Stimulated activated CD8-positive, alpha-beta memory T cell treated with anti-CD3 and anti-CD28 coated beads, Interleukin-4, amount 100 ng/mL, for 48 hours (primary cell): ENCODE measurements at places on chromosomes 7 and 10.

GRCh38 chr7:125126376-125126775 is 196.8 kb upstream of the POT1 start:
- DNase-seq = no peak

DNA sequence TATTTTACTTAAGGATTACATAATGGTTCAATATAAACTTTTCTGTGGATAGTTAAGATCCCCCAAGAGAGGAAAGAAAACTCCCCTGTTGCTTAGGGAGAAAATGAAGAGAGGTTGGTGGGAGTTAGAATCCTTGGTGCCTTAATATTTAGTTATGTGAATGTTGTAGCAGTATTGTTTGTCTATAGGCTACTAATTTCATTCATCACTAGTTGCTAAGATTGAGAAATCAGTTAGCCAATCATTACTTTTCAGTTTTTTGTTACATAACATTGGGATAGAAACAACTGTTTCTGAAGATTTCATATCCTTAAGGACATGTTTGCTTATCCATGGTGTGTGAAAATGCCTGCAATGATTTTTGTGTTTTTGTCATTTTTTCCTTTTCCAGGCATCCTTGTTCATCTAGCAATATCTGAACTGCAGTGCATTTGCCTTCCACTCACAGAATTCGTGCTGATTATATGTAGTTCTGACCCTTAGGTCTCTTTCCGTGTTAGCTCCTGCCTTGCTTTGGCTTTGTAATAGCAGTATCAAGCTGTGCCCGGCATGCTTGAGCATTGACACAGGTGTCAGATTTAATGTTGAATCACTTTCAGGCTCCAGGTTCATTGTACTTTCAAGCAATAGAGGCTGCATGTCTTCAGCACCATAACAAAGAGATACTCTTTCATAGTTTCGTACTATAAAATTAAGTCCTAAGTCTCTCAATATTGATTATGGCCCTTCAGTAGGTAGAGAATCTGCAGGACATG is 85.0 kb downstream of the PODXL start:
- DNase-seq = no peak

GRCh38 chr10:89515031-89515841 is 20.2 kb downstream of the SLC16A12 start:
- no peak for DNase-seq

GRCh38 chr7:111459757-111460280 is 102.5 kb downstream of the IMMP2L start:
- DNase-seq = no peak

GRCh38 chr10:110414548-110415309 is 83.0 kb upstream of the DUSP5 start:
- DNase-seq = peak; percentile 90

- peak; percentile 25 for DNase-seq
Measured at GRCh38 chr7:42493436-42494198, 256.6 kb upstream of the GLI3 start.

DNA sequence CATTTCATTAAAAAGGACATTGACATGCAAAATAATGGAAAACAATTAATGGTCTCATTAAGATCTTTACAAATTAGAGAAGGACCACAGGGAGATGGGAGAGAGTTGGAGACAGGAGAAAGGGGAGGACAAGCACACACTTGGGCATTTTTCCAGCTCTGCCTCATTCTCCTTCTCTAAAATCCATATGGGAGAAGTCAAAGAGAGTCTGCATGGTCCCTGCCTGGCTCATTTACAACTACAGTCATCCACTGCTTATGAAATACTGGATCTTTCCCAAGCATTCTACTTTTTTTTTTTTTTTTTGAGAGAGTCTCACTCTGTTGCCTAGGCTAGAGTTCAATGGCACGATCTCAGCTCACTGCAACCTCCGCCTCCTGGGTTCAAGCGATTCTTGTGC is 518.9 kb upstream of the CELF2 start:
- no peak for DNase-seq

DNA sequence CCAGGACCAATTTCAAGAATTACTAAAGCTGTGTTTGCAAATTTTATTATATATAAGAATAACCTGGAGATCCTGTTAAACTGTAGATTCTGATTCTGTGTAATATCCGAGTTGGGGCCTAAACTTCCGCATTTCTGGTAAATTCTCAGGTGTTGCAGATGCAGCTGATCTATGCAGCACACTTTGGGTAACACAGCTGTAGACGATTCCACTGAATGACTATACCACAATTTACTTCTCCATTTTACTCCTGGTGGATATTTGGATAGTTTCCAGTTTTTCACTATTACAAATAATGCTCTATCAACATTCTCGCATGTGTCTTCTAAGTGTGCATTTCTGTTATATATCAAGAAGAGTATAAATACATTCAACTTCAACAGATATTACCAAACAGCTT is 7.5 kb downstream of the GDI2 start:
- no peak for DNase-seq

DNA sequence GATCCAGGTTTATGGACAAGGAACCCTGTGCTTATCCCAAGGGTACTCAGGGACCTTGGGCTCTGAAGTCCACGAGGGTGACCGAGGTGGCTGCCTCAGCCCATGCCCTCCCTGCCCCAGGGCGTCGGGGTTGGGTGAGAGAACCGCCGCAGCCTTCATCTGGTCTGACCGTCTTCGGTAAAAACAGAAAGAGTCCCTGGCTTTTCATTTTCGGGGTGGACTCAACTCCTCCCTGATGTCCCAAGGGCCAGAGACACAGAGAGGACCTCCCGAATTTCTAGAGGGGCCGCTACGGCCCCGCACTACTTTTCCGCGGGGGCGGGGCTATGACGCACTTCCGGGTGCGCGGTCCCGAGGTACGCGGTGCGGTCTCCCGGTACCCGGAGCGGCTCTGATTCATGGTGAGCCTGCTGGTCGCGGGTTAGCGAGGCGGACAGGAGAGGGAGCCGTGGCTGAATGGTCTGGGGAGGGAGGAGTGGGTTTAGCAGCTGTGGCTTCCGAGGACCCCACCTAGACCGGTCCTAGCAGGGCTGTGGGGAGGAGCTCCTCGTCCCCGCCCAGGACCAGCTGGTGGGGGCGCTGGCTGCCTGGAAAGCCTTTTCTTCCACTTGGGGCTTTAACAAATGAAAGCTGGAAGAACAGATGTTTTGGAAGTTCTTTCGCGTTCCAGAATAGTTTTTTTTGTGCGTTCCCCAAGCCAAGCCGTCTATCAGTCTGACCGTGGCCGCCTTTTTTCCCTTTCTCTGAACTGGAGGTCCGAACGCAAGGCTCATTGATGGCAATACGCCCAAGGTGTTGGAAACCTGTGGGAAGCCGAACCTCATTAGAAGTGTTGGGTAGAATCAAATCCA is at the start of gene ZSCAN21:
Gene ZSCAN21 (plus strand): TSS at position 334 of the 851 bp plus-strand sequence. CDS start 7,233 bp downstream, outside the sequence.
- DNase-seq = peak; percentile 91

- DNase-seq = no peak
Measured at GRCh38 chr7:71604818-71605414, 473.0 kb downstream of the GALNT17 start.

GRCh38 chr7:42342381-42342780 is 105.4 kb upstream of the GLI3 start:
- no peak for DNase-seq

GRCh38 chr7:135597926-135598305 is 40.2 kb downstream of the NUP205 start:
- no peak for DNase-seq

DNA sequence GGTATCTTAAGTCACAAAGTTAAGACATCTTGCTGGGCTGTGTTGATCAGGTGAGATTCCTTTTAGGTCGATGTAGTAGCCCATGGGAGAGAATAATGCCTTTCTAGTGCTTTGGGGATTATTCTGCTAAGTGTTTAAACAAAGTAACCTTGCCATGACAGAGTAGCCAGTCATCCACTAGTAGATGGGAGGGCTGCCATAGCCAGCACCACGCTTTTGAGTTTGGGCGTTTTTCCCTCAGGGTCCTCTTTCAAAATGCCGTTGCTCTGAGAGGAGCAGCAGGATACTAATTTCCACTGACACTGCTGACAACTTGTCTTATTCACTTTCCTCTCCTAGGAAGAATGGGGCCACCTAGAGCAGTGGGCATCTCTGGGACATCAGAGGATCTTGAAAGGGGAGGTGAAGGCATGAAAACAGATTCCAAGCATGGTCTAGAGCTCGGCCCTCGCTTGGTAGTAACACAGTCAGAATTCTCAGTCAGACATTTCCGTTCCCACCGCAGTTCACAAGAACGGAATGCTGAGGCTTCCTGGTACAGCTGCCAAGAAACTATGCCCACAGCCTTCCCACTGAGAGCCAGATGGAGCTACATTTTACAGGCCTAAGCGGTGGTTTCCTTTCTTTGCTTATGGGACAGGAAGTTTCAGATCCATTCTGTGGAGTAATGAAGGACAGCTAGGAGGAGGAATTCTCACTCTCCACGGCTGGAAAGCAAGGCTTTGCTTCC is 15.3 kb upstream of the RSU1 start:
- no peak for DNase-seq

DNA sequence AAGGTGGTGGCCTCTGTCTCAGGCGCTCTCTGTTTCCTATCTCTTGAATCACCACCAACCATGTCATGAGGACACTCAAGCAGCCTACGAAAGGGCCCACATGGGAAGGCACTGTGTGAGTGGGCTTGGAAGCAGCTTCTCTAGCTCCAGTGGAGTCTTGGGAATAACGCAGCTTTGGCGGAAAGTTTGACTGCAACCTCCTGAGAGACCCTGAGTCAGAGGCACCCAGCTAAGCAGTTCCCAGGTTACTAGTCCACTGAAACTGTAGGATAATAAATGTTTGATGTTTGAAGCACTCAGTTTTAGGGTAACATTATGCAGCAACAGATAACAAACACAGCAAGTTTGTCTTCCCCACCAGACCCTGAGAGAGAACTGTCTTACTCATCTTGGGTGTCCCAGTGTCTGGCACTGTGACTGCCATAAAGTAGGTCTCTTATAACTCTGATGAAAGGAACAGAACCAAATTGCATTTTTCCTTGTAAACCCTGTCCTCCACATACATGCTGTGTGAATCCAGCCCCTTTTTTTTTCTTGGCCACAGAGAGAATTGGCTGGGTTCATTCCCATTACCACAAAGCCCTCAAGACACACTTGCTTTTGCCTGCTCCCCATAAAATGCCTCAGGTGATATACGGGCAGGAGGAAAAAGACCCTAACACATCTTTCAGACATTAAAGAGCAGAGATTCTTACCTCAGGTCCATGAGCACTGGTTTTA is 185.5 kb downstream of the ZNF365 start:
- no peak for DNase-seq

DNA sequence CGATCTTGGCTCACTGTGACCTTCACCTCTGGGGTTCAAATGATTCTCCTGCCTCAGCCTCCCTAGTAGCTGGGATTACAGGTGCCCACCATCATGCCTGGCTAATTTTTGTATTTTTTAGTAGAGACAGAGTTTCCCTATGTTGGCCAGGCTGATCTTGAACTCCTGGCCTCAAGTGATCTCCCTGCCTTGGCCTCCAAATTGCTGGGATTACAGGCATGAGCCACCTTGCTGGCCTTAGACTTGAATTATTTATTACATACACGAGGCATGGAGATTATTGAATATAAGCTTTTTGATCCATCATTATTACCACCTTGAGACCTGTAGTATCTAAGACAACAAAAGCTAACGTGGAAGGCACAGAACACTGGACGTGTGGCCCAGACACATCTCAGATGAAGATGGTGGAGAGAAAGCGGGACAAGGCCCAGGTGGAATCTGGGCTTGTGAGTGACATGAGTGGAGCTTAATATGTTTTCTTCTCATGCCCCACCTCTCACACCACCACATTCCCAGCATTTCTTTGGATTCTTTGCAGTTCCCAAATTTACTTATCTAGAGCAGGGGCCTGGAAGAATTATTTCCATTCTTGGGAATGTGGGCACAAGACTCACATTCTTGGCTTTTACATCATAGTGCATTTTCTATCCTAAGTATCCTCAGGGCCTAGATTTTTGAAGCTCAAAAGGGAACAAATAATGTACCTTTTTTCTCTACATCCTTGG is 76.6 kb downstream of the SUGCT start:
- DNase-seq = no peak

DNA sequence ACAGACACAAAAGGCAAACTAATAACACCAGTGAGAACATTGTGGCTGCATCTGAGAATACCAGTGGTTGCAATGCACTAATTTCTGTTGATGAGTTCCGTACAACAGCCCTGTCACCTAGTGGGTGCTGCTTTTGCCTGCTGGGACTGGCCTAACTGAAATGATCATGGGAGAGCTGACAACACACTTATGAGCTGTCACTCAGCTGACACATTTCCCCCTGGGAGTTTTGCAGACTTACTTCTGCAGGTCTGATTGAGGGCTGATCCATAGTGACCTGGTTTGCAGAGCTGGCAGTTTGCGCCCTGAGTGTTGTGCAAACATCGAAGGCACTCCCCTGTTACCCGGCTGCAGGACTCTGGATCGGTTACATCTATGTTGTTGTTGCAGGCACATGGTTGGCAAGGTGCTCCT is 60.6 kb upstream of the LAMB1 start:
- no peak for DNase-seq

GRCh38 chr7:29281782-29282541 is 87.4 kb downstream of the CHN2 start:
- DNase-seq = no peak

DNA sequence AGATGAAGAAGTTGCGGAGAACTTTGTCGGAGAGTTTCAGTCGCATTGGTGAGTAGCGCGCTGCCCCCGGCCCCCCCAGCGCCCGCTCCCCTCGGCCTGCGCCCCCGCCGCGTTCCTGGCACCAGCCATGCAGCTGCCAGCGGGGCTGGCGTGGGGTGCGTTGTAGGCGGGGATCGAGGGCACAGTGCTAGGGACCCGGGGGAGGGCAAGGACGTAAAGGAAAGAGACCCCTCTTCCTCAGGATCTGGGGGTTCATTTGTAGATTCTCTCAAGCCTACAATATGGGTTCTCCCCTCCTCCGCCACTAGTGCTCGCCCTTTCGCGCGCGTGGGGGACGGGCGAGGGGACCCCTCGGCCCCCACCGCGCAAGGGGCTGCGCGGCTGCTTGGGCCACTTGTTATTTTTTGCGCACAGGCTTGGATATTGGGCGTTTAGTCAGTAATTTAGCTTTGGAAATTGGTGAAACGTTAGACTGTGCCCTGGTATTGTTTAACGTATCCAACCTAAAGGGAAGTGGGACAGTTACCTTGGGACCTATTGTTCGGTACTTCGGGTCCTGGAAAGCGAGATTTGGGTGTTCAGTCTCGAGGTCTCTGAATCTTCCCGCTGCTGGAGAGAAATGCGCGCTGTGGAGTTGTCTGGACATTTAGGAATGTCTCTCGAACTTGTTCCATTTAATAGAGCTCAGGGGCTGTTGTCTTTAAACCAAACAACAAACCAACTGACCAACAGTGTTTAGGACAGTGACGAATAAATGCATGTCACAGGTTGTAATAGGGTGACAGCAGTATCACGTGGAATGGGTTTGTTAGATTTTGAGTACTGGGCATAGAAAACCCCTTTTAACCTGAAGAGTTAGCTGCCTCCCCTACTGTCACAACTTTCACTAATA is 796 bp downstream of the CDK14 start:
- DNase-seq = no peak
